ENCODE measurements at places on chromosomes 3 and 15.

DNA sequence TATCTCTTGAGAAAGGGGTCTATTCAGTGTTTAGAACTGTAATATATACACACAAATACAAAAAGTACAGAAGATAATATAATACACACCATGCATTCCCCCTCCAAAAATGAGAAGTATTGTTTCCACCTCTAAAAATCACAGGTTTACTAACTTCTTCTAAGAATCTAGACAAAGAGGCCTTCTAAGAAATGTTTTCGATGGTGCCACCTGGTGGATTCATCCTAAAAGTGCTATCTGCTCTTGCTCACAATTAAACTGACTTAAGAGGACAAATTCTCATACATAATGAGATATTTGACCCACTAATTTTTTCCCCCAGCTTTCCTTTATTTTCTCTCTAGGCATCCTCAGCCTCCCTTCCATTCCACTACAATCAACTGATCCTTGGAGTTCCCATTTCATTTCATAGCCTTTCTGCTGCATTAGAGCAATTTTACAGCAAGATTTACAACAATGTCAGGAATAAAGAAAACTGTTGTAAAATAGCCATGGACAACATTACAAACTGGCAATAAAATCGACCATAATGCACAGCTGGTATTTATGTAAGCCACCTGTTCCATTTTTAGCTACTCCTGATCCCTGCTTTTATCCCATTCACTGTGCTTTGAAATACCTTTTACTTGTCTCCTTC is 124.6 kb downstream of the ARRDC4 start:
- peak; percentile 76 for DNase-seq

DNA sequence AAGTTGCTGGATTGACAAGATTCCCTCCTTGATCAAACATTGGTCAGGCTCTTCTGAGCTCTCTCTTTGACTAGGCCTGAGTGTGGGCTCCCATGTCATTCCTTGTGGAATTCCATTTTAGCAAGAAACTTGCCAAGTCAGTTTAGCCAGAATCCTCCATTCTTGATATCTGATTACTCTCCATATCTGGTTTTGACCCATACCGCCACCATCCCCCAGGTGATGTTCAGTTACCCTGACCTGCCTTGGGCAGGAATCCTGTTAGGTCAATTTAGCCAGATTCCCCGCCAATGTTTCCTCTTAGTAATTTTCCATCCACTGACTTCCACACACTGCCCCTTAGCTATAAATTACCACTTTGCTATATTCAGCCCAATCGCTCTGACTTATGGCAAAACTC is 1.0 kb upstream of the PCCB start:
- no peak for DNase-seq

GRCh38 chr3:170689296-170689829 is 103.5 kb upstream of the SLC7A14 start:
- DNase-seq = no peak

GRCh38 chr15:62389885-62390790 is 225.1 kb upstream of the C2CD4B start:
- DNase-seq = peak; percentile 77

DNA sequence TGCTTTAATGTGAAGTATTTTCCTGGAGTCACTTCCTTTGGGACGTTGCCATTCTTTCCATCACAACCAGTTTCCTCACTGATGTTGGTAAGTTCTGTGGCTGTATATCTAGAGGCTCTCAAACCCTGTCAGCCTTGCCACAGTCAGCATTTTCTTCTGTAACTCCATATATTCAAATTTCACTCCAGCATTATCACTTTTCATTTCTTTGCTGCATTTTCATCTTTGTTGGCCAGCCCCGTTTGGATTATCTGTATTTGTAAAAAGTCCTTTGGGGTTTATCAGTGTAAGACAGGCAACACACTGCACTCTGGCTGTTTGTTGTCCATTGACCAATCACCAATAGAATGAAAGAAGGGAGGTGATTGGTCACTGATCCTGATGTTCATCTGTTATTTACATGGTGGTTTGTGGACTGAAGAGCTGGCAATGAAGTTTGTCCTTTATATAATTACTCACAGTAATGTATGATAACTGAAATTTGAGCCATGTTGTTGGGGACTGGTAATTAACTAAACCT is 20.3 kb downstream of the GMPS start:
- peak; percentile 98 for DNase-seq

GRCh38 chr3:184656829-184657681 is 54.8 kb downstream of the MAGEF1 start:
- DNase-seq = no peak

- no peak for DNase-seq
These were observed 3.3 kb upstream of the CA12 start for GRCh38 chr15:63384906-63385305.

DNA sequence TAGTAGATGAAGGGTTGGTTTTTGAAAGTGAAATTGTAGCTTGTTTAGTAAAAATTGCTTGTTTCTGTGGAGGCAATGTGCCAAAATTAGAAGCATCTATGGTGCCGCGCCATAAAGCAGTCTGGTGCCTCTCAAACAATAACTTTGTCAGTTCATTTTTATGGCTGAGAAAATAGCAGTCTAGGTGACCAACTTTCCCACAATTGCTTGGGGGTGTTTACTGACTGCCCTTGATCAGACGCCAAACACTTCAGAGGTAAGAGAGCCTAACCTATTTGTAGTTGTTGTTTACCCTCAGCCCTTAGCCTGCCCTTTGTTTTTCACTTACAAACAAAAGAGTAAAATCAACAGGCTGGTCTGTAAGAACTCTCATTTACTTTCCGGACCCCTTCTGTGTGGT is 174.5 kb downstream of the FNDC3B start:
- no peak for DNase-seq

DNA sequence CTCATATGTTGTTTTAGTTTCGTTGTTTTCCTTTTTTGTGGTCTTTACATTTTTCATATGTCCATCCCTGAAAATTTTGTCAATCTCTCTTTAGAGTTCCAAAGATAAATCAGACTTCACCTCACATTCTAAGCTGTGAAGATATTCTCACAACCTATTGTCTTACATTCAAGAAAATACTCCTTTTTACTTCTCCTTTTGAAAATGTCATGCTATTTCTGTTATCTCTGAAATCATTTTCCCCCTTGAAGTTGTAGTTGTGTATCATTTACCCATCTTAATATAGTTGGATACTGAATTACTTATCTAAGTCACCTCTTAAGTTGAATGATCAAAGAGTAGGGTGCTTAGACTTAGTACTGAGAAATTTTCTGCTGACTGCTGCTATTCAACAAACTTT is 74.3 kb downstream of the DCUN1D1 start:
- no peak for DNase-seq

DNA sequence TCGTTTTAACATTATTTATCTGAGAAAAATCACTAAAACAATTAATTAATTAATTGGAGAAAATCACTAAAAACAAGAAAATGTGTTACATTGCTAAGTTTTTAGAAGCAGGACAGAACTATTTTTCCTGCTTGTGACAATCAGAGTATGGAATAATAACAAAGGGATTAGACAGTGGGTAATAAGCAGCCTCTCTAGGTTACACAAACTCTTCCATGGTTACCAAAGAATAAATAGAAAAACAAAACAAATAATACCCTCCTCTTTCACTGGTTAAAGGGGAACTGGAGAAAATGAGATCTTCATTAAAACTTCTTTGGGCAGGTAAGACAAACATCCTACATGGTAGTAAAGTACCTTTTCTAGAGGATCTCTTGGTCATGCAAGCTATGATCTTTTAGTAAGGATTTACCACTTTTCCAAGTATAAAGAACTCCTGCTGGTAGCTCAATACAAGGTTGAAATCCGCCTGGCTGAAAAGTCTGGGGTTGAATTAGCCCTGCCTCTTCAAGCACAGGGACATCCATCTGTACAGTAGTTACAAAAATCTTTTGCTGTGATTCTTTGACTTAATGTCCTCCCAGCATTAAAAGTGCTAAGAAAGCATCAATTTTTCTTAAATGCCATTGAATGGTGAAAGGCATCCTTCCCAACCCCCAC is 2.5 kb upstream of the PLCH1 start:
- no peak for DNase-seq

- no peak for DNase-seq
These were observed 167.8 kb upstream of the DPH6 start for GRCh38 chr15:35713733-35714132.

- no peak for DNase-seq
These were observed 38.3 kb downstream of the PXYLP1 start for GRCh38 chr3:141269961-141270360.

DNA sequence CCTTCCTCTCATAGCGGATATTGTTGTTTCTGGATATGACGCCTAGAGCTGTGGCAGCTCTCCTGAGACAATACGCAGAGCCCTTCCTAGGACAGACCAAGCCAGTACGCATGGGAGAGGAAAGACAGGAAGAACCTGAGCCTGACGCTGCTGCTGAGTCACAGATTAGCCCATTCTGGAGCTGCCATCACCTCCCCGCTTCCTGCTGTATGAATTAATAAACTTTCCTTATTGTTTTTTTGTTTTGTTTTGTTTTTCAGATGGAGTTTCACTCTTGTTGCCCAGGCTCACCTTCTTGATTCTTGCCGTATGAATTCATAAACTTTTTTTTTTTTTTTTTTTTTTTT is 67.0 kb downstream of the PPCDC start:
- DNase-seq = no peak

DNA sequence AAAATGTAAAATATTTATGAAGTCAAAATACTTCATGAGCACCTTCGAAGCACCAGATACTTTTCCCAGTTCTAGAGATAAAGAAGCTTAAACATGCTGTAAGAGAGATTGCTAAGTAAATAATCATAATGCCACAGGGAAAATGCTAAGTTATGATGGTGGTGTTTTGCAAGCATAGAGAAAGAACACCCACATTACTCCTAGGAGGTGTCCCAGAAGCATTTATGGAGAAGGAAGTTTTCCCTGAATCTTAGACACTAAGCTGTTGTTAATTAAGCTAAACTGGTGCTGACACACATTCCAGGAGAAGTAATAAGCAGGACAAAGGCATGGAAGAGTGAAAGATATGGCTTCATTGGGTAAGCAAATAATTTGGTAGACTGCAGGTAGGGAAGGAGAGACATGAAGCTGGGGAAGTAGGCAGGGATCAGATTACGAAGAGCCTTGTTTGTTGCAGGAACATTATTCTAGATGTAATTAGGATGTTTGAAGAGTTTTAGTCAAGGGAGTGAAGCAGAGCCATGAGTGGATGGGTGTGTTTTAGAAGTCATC is 40.4 kb upstream of the CHMP2B start:
- DNase-seq = no peak

DNA sequence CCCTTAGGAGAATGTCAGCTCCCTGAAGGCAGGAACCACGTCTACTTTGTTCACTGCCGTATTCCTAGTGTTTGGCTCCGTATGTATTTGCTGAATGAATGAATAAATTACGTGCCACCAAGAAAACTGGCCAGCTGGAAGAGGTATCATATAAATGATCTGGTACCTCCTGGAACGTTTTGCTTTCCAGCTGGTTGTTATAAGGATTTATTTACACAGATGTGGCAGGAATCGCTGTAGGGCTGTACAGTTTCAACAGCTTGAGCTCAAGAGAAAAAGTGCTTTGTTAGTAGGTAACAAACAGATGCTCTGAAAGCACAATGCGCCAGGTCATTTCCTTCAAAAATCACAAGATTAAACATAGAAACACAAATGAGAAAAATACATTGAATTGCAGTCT is 108.8 kb upstream of the ATP2B2 start:
- DNase-seq = no peak
